ENCODE measurements at places on chromosomes 13 and 19.

- no peak for DNase-seq
These were observed 270.3 kb downstream of the MZT1 start for GRCh38 chr13:72457151-72457550.

- no peak for DNase-seq
These were observed 39.6 kb downstream of the COL4A2 start for GRCh38 chr13:110346661-110347067.

GRCh38 chr13:111584101-111584672, 263.7 kb downstream of the TEX29 start:
- no peak for DNase-seq

DNA sequence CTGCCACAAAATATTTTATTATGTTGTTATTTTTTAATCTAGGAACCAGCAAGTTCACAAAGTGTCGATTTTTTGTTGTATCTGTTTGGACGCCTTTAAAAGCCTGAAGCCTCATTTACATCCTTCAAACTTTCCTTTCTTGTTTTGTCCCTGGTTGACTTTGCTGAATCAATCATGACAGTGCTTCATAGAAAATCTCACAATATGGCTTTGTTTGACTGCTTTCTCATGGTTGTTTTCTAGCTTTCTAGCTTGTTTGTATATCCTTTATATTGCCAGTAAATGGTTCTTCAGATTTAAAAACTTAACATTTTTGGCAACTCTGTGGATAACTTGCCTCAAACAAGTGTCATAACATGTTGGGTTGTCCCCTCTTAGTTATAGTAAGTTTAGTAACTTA, 84.1 kb upstream of the ATXN8OS start:
- DNase-seq: no peak

- peak; percentile 39 for DNase-seq
These were observed 29.5 kb upstream of the RBM26 start for GRCh38 chr13:79435561-79435990.

GRCh38 chr13:52749419-52749818, 9.8 kb upstream of the CNMD start:
- DNase-seq: no peak

GRCh38 chr13:48258002-48258401, 25.0 kb downstream of the ITM2B start:
- no peak for DNase-seq

- DNase-seq: peak; percentile 59
These were observed 3.1 kb downstream of the SPC24 start for GRCh38 chr19:11152318-11153062.

- peak; percentile 22 for DNase-seq
These were observed 12.0 kb downstream of the KHSRP start for GRCh38 chr19:6412447-6413091.

DNA sequence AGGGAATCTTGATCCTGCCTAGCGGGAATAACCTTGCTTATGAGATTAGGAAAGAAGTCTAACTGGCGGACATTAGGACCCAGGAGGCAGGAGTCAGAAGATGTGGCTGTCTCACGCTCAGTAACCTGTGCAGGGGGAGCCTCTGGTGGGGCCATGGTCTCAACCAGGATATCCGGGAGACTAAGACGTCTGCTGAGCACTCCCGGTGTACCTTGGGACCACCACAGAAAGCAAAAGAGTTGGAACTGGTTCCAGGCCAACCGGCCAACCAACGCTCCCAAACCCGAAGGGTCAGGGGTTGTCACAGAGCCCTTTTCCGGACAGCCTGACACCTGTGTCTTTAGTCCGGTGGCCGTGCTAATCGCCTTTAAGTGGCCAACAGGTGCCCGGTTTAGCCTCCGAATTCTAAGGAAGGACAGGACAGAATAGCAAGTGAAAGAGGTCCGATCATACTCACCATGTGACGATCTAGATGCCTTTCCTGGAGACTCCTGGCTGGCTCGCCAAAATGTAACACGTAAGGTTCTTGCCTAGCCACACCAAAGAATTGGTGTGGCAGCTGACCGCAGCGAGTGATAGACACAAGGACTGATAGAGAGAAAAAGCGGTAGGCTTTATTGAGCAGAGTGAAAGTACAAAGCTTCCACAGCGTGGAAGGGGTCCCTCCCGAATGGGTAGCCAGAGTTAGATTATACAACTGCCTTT, 103.9 kb upstream of the DIAPH3 start:
- no peak for DNase-seq

DNA sequence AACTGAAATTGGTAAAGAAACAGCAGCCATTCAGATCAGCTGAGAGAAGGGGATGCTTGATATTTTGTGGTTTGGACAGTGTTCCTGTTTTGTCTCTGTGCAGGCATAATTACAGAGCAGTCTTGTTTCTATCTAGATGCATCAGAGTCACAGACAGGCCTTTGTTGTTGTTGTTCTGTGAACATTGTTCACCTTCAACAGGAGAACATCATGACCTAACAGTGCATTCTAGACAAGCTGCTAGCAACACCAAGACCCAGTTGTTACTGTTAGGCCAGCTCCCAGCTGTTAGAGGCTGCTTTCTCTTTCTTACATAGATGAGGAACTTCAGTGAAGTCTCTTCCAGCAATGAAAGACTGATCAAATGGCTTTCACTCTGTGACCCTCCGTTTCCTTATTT, 8.5 kb upstream of the LSR start:
- DNase-seq: no peak

GRCh38 chr13:75769141-75769905, 133.2 kb downstream of the LMO7 start:
- no peak for DNase-seq

- DNase-seq: peak; percentile 65
These were observed 22.8 kb upstream of the ITM2B start for GRCh38 chr13:48210178-48210577.

DNA sequence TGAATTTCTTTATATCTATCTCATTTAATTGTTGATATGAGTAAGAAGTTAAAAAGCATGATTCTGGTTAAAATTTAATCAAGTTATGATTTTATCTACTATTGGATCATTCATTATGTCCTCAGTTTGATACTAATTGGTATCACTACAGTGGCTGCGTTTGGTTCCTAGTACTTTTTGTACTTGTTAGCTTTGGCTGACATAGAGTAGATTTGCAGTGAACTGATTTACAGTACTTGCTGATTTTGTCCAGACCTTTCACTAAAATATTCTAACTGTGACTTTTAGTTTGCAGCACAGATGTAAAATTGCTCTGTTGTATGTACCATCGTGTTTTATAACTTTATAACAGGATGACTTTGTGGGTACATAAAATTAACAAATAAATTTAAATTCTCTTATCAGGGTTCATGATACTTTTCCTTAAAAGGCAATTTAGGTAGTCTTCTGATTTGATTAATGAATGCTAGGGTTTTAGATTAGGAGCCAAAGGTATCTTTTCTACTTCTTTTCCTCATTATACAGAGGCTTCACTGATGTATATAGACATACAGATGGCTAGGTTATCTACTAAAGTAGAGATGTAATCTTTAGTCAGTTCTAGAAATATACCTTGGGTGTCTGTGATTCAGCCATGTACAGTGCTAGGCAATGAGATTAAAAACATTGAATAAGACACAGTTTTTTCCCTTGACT, 8.7 kb downstream of the UCHL3 start:
- DNase-seq: no peak

DNA sequence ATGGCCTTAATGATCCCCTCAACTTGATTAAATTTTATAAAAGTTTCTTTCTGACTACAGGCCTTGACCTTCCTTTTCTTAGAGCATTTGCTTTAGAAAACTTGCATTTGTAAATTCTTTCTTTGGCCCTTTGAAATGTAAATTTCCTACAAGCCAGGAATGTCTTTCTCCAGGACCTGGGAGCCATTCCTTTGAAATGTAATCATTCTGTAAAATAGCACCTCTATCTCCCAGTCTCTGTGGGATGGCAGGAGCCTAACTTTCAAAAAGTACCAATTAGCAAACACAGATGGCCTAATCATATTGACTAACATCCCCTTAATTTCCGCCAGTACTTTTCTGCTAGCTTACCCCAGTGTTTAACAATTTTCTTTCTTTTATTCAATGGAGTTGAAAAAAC, 1394.2 kb upstream of the ATXN8OS start:
- DNase-seq: no peak

GRCh38 chr19:682678-683320, 6.6 kb downstream of the FSTL3 start:
- DNase-seq: no peak

DNA sequence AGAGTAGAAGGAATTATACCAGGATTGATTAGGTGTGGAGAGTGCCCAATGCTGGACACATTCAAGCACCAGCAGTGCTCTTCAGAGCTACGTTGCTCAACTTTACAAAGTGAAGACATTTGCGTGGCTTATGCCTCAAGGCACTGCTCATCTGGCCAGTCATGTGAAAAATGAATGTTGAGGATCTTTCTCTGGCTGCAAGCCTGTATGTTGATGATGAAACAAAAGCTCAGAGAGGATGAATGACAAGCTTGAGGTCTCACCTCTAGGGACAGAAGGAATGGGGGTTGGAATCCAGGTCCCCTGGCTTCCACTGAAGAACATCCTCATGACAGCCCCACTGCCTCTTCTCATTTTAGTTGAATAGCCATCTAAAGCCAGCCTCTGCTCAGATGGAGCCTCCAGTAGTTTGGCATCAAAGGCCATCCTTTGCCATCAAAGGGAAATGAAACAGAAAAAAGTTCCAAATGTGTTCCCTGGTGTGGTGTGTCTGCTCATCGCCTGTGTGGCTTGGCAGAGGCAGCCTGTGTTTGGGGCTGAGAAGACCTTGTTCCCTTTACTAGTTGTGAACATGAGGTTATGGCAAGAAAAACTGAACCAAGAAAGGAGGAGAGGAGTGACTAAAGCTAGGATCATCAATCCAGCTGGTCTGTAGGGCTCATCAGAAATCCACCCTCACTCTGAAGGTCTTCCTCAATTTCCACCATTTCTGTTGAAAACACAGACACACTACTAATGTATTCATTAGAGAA, 114.0 kb upstream of the KL start:
- DNase-seq: peak; percentile 58

- DNase-seq: no peak
These were observed 342.7 kb downstream of the COG6 start for GRCh38 chr13:39998166-39998565.

DNA sequence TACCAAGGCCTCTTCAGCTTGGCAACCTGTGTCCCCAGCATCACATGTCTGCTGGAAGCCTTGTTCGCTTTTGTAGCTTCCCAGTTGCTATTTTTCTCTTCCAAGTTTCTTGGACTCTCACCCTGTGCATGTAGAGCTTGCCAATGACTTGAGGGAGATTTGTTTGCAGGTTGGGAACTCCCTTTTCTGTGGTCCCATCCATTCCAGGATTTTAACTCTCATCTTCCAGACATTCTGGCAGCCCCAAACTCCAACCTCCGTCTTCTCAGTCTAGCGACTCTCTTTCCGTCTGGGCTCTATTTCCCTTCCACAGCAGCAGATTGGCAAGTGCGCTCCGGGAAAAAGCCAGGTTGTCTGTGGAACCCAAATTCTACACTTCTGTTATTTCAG, 9.0 kb downstream of the PLAUR start:
- no peak for DNase-seq

GRCh38 chr13:49938921-49939320, 2.8 kb upstream of the SPRYD7 start:
- DNase-seq: no peak

- peak; percentile 55 for DNase-seq
These were observed at the start of gene ATP7B for GRCh38 chr13:52010890-52011631. TSS of gene ATP7B (minus strand) at chr13:52011450. CDS start at chr13:52011337, 113 bp downstream.

DNA sequence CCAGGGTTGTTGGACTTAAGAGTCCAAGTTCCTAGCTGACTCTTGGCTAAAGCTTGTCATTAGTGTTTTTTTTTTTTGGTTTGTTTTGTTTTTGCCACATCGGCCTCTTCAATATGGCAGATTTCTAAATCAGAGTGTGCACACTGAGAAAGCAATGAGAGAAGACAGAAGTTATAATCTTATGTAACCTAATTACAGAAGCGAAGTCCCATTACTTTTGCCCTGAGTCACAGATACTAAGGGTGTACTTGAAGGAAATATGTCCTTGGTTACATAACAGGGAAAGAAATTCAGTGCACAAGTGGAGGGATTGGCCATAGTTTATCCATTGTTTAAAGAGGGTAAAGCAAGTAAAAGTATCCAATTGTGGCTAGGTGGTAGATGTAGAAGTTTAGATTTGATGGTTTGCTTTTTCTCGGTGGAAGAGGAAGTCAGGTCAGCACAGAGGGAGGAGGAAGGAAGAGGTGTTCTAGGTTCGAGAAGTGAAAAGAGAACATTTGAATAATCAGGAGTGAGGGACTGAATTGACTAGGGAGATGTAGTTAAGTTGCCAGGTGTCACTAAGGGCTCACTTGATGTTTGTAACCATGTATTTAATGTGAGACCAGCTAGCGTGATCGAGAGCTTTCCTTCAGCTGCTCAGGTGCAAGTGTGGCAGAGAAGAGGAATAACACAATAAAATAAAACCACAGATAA, 12.2 kb downstream of the GTF2F2 start:
- no peak for DNase-seq

GRCh38 chr13:65034266-65034665, 2195.9 kb downstream of the PCDH9 start:
- DNase-seq: no peak

DNA sequence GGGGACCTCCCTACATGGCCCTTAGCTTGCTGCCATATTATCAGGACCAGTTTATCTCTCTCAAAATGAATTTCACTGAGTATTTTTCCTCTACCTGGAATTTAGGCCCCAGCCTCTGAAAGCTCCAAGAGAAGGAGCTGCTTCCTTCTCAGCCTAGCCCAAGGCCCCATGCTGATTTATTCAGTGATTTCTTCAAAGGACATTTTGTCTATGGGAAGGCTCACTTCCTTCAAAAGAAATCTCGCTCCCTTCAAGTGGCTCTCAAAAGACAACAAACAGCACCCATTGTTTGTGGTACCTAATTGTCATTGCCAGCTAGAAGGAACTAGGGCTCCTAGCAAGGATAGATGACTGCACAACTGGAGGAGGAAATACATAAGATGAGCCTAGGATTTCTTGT, 172.4 kb downstream of the SLC7A1 start:
- no peak for DNase-seq

DNA sequence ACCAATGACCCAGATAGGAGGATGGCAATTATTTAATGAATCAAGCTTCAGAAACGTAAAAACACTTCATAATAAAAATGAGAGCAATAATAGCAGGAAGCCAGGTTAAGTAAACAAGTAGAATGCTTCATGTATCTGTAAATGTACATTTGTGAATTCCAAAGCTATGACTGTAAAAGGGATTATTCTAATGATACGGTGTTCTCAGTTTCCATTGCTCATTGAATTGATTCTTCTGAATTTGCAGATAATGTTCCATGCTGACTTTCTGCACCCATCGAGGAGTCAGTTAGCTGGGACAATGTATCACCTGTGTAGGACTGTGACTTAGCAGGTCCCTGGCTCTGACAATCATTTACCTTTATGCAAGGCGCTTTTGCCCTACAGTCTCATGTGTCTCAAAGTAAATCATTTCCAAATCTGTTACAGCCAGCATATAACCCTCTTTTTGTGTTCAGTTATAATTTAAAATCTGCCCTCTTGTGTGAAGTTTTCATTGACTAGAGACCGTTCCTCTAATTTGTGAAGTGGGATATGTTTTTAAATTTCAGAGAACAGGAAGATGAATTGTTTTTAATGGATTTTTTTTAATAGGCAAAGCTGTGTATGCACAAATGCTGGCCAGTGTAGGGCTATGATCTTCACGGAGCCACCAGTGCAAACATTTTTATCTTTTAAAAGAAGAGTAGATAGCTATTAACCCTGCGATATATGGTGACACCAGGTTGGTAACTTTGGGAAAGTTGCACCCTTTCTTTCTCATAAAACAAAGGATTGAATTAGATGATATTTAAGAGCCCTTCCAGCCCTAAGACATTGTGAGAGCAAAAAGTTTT, 267.1 kb downstream of the KLF5 start:
- no peak for DNase-seq

GRCh38 chr13:88303605-88304004, 632.4 kb downstream of the SLITRK5 start:
- DNase-seq: no peak

- peak; percentile 60 for DNase-seq
These were observed 1.8 kb upstream of the ZNF557 start for GRCh38 chr19:7067716-7068115.

All from adipocyte (in vitro differentiated cells).